NCI-H446 (cell line): ENCODE measurements at places on chromosomes 7 and 10.

- DNase-seq: peak; percentile 13
Observed at GRCh38 chr7:43642897-43643630, 60.2 kb downstream of the STK17A start.

- DNase-seq: no peak
Observed at GRCh38 chr10:63588436-63589167, 67.4 kb downstream of the REEP3 start.

DNA sequence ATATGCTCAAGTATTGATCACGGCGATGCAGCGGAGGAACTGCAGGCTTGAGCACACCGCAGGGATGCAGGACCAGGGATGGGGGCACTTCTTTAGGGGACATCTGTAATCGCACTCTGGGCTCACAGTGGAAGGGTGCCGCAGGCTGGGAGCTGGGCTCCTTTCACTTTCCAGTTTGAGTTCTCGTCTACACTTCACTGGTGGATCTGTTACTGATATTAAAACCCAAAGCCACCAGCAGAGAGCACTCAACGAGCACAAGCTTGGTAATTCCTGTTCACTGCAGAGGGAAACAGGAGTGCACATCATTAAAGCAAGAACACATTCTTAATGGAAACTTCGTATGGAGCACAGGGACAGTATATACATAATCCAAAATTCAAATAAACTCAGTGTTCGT, 91.3 kb downstream of the PARD3 start:
- peak; percentile 21 for DNase-seq

- DNase-seq: no peak
Observed at GRCh38 chr10:23413629-23414089, 25.2 kb upstream of the OTUD1 start.

- peak; percentile 12 for DNase-seq
Observed at GRCh38 chr10:80204677-80205476, 460 bp downstream of the ANXA11 start.

DNA sequence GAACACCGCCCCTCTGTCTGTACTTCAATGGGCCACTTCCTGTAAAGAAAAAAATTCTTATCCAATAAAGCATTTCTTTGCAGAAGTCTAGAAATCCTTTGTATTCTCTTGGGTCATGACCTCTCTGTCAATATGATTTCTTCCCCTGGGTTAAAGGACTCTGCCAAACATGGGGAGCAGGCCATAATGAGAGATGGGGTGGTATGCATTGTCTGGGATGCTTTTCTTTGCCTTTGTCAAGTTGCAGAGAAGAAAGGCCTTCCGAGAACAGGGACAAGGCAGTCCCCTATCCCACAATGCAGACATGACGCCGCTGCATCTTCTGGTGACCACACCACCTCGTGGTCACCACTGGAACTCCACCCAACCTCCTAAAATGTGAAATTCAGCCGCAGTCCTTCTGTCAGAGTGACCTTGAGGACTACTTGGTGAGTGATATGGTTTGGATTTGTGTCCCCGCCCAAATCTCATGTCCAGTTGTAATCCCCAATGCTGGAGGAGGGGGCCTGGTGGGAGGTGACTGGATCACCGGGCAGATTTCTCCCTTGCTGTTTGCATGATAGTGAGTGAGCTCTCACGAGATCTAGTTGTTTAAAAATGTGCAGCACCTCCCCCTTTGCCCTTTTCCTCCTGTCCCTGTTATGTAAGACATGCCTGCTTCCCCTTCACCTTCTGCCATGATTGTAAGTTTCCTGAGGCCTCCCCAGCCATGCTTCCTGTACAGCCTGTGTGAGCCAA, 15.2 kb upstream of the FRMPD2 start:
- peak; percentile 57 for DNase-seq
